ENCODE measurements at places on chromosomes 1 and 21. TPM values are rescaled to one million over a fixed set of nuclear protein-coding genes. Genes with fewer than 3 reads are reported as not detected.

DNA sequence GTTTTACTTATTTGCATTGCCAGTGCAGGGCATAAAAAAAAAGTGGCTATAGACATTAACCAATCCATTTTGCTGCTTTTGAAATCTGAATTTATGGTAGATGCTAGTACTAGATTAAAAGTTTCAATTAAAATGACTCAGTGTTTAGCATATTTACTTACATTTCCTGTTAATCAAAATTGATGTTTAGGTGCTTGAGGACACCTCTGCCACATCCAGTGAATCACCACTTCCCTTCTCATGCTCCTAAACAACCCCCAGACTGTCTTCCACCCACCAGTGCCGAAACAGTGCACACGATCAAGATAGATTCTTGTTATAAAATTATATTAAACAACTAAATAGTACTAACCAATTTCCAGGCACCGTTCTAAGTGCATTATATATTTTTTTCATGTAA is 32.7 kb downstream of the HSD17B7 start:
- peaks cover 29% of the 10 kb centered on the region for H3K27me3 ChIP-seq
- no peak overlapping the region for H3K4me3 ChIP-seq
- no peaks in the 10 kb centered on the region for H3K36me3 ChIP-seq
- H3K4me1 ChIP-seq = peaks cover 5% of the 10 kb centered on the region
- no peak for DNase-seq
- no peak overlapping the region for H3K27ac ChIP-seq

DNA sequence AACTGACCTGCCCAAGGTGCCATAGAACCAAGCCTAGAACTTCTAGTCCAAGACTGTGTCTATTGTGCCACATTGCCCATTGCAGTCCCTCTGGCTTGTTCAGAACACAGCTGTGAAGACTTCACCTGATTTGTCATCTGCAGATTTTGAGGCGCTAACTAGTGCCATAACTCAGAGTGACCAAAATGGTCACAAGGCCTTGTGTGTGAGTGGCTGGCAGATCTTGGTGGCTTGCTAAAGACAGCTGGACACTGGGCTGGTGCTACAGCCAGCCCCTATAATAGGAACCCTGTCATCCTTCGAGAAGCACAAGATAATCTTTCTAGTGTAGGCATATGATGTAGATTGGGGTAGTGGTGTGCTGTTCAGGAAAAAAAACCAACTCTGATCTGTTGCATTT is 63.7 kb upstream of the IFNLR1 start:
- H3K36me3 ChIP-seq = no peaks in the 10 kb centered on the region
- peaks cover 3% of the 10 kb centered on the region for H3K27me3 ChIP-seq
- H3K27ac ChIP-seq = no peak overlapping the region
- H3K4me3 ChIP-seq = no peak overlapping the region
- H3K4me1 ChIP-seq = no peaks in the 10 kb centered on the region
- DNase-seq = no peak

DNA sequence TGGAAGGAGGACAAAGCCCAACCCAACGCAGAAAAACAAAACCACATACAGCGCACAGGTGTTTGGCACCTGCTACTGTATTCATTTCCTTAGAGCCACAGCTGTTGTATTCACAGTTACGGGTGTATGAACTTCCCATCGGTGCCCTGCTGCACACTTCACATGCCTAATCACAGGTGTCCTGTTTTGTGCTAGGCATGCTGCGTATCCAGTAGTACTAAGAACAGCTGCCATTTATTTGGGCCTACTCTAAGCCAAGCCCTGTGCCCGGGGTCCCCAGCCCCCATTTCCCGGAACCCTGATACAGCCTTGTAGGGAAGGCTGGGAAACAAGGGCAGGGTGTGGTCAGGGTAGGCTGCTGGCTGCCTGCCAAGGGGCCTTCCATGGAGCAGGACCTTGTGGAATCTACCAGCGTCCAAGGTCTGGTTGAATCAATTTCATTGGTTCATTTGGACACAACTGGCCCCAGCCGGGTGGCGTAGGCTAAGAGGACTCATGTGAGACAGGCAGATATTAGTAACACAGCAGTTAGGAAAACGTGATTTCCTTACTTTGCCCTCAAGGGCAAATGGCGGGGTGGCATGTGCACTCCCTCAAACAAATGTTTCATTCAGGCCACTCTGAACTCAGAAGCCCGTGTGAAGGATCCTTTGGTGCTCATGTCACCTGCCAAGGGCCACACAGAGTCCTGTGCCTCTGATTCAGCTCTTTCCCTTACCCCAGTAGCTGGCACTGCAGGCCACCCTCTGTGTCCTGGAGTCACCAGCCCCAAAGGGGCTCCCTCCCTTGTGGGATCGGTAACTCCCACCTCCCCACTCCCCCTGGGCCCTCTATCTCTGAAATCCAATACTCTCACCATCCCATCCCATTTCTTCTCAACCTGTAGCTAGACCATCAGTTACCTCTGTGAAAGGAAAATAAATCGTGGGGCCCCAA is 986 bp upstream of the RNF186 start:
- no peak overlapping the region for H3K4me3 ChIP-seq
- no peaks in the 10 kb centered on the region for H3K36me3 ChIP-seq
- no peak for DNase-seq
- peaks cover 22% of the 10 kb centered on the region for H3K4me1 ChIP-seq
- no peak overlapping the region for H3K27ac ChIP-seq

The EPHA8 gene
- 0.24 TPM for total RNA-seq

The LEMD1 gene
- 15.2 TPM for total RNA-seq

The CFAP126 gene
- total RNA-seq = 0.65 TPM

GRCh38 chr1:64601207-64601606 is 131.3 kb downstream of the CACHD1 start:
- H3K36me3 ChIP-seq = peaks cover 22% of the 10 kb centered on the region
- no peak for DNase-seq
- peaks cover 23% of the 10 kb centered on the region for H3K4me1 ChIP-seq
- peaks cover 4% of the 10 kb centered on the region for H3K27me3 ChIP-seq
- no peak overlapping the region for H3K27ac ChIP-seq

The C1orf74 gene
- 2.5 TPM for total RNA-seq

DNA sequence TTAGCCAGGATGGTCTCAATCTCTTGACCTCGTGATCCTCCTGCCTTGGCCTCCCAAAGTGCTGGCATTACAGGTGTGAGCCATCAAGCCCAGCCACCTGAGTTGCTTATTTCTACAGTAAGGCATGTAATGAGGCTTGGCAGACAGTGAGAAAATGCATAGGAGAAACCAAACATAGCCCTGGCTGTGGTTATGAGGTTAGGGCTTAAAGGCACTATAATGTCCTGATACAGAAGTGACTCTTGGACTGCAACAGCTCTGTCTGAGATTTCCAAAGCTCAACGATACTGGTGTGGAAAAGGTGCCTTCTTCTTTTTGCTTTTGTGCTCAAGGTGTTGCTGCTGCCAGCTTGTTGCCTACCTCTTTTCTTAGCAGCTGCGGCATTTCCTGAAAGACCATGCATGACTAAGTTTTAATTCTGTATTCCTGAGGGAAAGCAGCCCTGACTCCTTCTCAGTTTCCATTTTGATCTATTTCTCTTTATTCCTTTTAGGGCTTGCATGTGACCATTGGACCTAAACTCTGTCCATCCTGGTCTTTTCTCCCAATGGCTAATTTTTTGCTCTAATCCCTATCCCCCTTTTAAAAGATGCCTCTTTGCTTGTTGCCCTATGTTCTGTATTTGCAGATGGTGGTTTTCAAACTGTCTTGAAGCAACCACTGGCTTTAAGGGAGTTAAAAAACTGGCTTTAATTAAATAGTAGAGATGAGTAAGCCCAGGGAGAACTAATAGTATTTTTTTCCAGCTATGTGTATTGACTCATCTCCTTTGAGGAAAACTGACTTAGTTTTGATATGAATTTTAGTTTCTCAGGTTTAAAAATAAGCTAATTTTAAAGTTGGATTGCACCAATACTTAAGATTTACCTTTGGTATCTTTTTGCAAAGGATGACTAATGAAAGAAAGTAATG is 70.3 kb downstream of the KIF1B start:
- DNase-seq = no peak
- no peak overlapping the region for H3K4me3 ChIP-seq
- peaks cover 29% of the 10 kb centered on the region for H3K36me3 ChIP-seq
- peaks cover 10% of the 10 kb centered on the region for H3K4me1 ChIP-seq
- H3K27ac ChIP-seq = no peak overlapping the region

DNA sequence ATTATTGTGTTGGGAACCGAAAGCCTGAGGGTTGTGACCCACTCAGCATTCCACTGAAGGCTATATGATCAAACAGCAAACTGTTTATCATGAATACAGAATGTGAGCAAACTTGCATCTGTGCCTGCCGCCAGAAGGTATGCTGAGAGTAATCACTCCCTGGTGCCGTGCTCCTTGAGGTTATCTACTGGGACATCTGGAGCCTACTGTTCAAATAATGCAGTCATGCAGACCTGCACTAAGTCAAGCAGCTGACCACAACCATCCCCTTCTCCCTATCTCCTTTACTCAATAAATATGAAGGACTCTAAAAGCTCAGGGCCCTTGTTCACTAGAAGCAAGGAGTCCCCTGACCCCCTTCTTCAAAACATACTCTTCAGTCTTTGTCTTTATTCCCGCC is 13.5 kb downstream of the GSTM5 start:
- peaks cover 18% of the 10 kb centered on the region for H3K4me1 ChIP-seq
- H3K36me3 ChIP-seq = peaks cover 5% of the 10 kb centered on the region
- DNase-seq = no peak
- H3K27me3 ChIP-seq = no peaks in the 10 kb centered on the region

- peaks cover 29% of the 10 kb centered on the region for H3K4me1 ChIP-seq
- H3K27me3 ChIP-seq = no peaks in the 10 kb centered on the region
- no peak overlapping the region for H3K4me3 ChIP-seq
These were observed 44.5 kb downstream of the TIAM1 start for GRCh38 chr21:31299291-31300147.

DNA sequence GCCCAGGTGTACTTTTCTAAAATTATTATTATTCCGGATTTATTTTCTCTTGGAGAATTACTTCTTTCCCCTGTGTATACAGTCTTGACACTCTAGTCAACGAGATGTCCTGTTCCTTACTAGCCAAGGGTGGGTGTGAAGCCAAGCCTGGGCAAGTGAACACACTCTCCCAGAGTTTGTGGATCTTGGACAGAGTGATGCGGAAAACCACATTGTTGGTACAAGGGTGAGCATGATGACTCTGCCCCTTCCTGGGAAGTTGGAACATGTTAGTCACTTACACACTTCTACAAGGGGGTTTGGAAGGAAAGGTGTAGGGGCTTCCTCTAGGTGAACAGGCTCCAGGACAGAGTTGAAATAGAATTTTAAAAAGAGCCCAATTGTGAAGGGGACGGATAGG is 20.0 kb upstream of the RD3 start:
- H3K4me3 ChIP-seq = no peak overlapping the region
- no peak for DNase-seq
- no peaks in the 10 kb centered on the region for H3K36me3 ChIP-seq
- H3K27me3 ChIP-seq = peaks cover 7% of the 10 kb centered on the region
- H3K27ac ChIP-seq = no peak overlapping the region

GRCh38 chr1:197017558-197018146 is 40.3 kb downstream of the CFHR5 start:
- no peak overlapping the region for H3K4me3 ChIP-seq
- no peaks in the 10 kb centered on the region for H3K4me1 ChIP-seq
- DNase-seq = no peak
- no peaks in the 10 kb centered on the region for H3K36me3 ChIP-seq
- H3K27ac ChIP-seq = no peak overlapping the region

- no peak for DNase-seq
- H3K4me3 ChIP-seq = no peak overlapping the region
- H3K36me3 ChIP-seq = no peaks in the 10 kb centered on the region
- H3K4me1 ChIP-seq = no peaks in the 10 kb centered on the region
- peaks cover 16% of the 10 kb centered on the region for H3K27me3 ChIP-seq
These were observed 99.7 kb upstream of the BEND5 start for GRCh38 chr1:48876330-48876785.

DNA sequence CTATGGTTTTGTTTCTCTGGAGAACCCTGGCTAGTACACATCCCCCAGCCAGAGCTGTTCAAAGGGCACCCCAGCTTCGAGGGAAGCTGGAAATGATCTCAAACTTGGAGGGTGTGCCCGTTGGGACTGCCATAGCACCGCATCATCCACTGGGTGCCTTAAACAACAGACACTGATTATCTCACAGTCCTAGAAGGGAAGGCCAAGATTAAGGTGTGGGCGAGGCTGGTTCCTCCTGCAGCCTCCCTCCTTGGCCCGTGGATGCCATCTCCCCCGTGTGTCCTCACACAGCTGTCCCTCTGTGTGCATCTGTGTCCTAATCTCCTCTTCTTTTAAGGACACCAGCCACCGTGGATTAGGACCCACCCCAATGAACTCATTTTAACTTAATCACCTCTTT is 4.2 kb upstream of the IBA57 start:
- no peak for DNase-seq
- no peak overlapping the region for H3K4me3 ChIP-seq
- no peak overlapping the region for H3K27ac ChIP-seq
- peaks cover 5% of the 10 kb centered on the region for H3K4me1 ChIP-seq
- H3K36me3 ChIP-seq = no peaks in the 10 kb centered on the region

GRCh38 chr1:180951186-180951745 is 38.6 kb downstream of the KIAA1614 start:
- no peaks in the 10 kb centered on the region for H3K27me3 ChIP-seq
- H3K36me3 ChIP-seq = peaks cover 14% of the 10 kb centered on the region
- no peak for DNase-seq
- H3K27ac ChIP-seq = peak overlapping the region; percentile 69

DNA sequence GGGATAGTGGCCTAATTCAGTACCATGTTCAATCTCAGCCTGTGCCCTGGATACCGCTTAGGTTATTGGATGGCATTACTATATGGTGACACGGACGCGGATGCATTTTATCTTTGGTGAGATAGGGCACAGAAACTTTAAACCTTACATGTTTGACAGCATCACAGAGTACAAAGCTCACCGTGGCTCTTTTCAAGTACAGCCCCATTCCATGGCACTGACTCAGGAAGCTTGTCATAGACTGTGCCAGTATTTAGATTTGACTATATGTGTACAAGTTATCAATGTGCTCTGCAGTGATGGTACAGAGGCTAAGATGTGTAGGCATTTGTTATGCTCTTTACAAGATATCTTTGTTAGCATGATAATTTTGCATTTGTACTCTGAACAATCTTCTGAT is 169.0 kb downstream of the RYR2 start:
- no peaks in the 10 kb centered on the region for H3K36me3 ChIP-seq
- H3K27me3 ChIP-seq = no peaks in the 10 kb centered on the region
- no peak overlapping the region for H3K27ac ChIP-seq

DNA sequence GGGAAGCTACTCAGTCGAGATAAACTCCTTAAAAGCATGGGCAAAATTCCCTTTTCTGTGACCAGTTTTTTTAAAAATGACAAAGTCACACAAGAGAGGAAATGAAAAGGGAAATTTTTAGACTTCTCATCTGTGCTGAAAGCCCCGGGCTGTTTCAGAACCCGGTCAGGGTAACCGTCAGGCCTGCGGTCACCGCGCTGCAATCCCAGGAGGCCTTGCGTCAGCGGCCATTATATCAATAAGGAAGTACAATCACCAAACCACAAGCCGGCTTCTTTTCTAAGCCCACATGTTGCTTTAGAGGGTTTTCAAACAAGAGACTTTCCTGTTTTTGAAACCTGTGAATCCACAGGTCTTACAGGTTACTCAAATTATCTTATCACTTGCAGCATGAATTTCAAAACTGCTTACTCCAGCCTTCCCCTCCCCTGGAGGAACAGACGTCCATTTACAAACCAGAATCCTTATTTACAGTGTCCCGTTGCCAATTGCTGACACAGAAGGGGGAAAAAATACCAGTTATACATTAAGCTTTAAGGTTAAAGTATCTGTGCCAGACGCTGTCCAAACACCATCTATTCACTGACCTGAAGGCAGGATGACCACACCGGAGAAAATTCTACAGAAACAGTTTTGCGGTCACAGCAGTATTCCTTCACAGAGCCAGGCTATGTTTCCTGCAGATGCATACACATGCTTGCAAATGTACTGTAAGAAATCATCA is 165.3 kb downstream of the TOMM20 start:
- H3K4me3 ChIP-seq = peak overlapping the region; percentile 4
- H3K4me1 ChIP-seq = peaks cover 62% of the 10 kb centered on the region
- H3K36me3 ChIP-seq = no peaks in the 10 kb centered on the region
- peak overlapping the region; percentile 92 for H3K27ac ChIP-seq
- H3K27me3 ChIP-seq = no peaks in the 10 kb centered on the region

Measured in progenitor cell of endocrine pancreas (in vitro differentiated cells).